ENCODE measurements at places on chromosomes 1 and 21.

GRCh38 chr1:168488138-168488537 lies 55.7 kb downstream of the XCL2 start:
- no peak for DNase-seq

DNA sequence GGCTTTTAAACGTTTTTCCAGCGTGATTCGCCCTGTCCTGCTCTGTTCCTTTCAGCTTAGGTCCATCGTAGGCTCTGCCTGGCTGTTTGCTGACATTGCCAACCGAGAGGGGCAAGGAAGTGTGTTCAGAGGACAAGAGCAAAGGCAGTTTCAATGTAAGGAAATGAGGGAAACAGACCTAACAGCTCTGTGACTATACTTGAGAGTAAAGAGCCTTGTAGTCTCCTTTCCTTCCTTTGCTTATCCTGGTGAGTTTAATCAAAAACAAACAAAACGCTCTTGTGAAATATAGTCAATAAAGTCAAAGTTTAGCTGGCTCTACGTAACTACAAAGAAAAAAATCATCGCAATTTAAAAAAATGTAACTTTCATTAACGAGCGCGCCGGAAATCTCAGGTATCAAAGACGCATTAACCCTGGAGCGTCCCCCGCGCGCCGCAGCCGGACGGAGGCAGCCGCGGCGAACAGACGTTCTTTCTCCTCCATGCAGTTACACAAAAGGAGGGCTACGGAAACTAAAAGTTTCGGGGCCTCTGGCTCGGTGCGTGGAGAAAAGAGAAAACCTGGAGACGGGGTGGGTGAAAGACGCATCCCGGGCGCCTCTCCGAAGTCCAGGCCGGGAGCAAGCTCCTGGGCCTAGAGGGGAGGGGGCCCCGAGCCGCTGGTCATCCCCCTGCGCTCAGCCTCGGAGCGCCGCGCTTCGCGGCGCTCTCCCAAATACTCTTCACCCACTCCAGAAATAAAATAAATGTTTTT lies 617 bp upstream of the ADGRL2 start:
- no peak for DNase-seq

DNA sequence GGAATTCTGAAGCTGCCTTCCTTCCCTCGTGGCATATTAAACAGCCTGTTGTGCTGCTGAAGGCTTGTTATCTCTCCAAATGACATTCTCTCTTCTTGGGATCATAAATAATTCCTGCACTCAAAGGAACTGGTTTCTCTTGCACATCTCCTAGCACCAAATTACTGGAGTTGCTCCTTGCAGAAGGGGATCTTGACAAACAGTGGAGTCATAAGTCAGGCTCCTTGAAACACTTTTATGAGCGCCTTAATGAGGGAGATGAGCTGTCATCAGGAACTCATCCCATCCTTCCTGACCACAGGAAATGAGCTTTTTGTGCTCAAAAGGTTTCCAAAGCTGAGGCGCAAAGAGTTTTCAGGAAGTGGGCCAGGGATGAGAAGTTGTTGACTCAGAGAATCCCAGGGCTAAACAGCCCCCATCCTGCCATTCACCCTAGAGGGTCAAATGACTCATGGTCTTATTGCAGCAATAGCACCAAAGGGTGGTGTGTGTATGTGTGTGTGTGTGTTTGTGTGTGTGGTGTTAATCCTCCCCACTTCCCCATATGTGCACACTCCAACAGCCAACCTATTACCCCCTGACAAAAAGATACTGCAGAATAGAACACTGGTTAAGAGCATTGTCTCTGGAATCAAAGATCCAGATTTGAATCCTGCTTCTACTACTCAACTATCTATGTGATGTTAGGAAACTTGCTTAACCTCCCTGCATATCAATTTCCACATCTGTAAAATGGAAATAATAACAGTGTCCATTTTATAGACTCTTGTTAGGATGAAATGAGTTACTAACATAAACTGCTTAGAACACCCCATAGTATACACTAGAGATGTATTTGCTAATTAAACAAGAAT lies 2.8 kb upstream of the PHC2 start:
- DNase-seq = no peak

GRCh38 chr21:31416465-31416864 lies 72.4 kb upstream of the TIAM1 start:
- no peak for DNase-seq

DNA sequence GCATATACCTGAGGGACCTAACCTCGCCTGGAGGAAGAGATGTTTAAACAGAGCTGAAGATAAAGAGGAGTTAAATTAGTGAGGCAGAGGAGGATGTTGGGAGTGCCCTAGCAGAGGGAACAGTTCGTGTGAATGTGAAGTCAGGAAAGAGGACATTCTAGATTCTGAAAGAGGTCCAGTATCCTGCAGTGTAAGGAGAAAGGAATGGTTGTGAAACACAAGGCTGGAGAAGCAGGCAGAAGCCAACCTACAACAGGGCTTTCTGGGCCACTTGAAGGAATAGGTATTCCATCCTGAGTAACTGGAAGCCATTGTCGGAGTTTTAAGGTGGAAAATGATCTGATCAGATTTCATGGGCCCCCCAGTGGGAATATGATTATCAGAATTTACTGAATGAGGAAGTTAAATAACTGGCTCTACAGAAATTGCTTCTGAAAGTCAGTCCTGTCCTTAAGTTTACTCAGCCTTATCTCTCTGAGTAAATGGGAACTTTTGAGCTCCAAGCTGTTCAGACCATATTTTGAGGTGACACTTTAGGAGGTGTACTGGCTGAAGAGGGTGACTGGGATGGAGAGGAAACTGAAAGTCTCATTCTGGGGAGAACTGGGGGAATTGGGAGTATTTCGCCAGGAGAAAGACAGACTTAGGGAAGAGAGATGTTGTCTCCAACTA lies 24.4 kb upstream of the FAAH start:
- DNase-seq = no peak

DNA sequence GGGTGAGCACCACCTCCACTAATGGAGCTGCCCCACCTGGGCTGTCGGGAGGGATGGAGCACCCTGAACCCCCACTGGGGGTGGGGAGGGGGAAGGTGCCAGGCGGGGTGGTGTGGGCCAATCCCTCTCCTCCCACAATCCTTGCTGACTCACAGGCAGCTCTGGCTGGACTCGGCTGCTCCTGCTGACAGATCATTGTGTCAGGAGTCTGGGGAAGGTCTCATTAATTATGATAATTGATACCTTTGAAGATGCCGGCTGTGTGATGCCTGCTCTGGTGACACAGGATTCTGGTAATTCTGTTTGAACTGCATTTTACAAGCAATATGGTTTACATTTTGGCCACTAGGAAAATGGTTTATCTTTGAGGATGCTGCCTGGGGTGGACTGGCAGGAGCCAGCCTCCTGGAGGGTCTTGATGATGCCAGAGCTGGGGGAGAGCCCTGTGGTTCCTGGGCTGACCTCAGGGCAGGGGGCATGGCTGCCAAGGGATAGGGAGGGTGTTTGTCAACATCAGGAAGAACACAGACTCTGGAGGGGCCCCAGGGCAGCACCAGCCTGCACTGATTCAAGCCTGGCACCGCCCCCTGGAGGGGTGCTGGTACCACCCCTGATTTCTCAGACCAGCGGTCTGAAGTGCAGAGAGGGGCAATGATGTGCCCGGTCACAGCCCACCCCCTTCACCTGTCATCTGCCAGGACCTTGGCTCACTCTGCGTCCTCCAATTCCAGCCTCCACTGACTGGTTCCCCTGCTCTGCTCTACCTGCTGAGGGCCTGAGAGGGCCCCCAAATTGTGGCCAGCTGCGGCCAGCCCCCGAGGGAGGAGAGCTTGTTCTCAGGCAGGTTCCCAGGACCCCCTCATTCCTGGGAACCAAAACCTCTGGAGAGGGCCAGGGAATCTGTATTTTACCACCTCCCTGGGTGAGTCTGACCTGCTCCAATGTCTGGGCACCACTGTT lies 338.8 kb downstream of the MATN1 start:
- no peak for DNase-seq

- DNase-seq = no peak
Observed at GRCh38 chr1:172928412-172928811, 122.3 kb downstream of the TNFSF18 start.

- DNase-seq = no peak
Observed at GRCh38 chr1:241590719-241591118, 49.5 kb downstream of the CHML start.

- no peak for DNase-seq
Observed at GRCh38 chr21:43204638-43205037, 35.8 kb downstream of the CRYAA start.

- no peak for DNase-seq
Observed at GRCh38 chr1:171595324-171595723, 26.7 kb upstream of the MYOCOS start.

- DNase-seq = no peak
Observed at GRCh38 chr1:17587693-17588047, 48.2 kb downstream of the ARHGEF10L start.

DNA sequence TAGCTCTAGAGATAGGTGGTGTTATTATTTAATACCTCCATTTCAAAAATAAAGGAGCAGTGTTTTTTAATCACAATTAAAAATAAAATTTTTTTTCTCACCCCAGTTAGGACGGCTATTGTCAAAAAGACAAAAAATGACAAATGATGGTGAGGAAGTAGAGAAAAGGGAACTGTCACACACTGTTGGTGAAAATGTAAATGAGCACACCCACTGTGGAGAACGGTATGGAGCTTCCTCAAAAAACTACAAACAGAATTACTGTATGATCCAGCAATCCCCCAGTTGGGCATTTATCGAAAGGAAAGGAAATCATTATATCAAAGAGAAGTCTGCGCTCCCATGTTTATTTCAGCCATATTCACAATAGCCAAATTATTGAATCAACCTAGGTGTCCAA lies 148.7 kb upstream of the NR5A2 start:
- DNase-seq = no peak

GRCh38 chr1:226304291-226304955 lies 4.5 kb downstream of the LIN9 start:
- no peak for DNase-seq

DNA sequence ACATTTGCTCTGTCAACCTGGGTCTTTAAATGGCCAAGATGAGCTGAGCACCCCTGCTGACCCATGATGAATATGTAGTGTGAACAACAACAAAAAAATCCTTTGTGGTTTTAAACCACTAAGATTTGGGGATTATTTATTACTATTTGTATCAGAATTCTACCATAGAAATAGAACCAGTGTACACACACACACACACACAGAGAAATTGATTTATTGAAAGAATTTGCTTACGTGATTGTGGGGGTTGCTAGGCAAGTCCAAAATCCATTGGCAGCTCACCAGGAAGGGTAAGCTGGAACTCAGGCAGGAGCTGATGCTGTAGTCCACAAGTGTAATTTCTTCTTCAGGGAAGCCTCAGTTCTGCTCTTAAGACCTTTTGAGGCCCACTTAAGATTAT lies 82.5 kb upstream of the MAP1LC3C start:
- DNase-seq = no peak

DNA sequence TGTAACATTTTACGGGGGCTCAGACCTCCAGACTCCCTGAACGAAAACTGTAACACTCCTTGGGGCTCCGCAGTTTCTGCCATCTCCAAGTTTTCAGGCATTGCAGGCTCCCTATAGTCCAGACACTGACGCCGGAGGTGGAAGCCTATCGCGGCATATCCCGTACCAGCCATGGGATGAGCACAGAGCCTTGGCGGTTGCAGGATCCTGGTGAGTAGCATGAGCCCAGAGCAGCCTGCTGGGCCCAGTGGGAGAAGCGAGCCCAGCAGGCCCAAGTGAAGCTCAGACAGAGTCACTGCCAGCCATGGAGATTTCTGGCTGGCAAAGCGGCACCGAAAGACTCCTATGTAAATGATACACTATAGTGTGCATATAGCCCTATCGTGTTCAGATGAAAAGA lies 446.8 kb downstream of the COL11A1 start:
- no peak for DNase-seq
